IMR-90 (cell line): ENCODE measurements at places on chromosomes 11 and 22. TPM values are rescaled to one million over a fixed set of nuclear protein-coding genes. Genes with fewer than 3 reads are reported as not detected.

DNA sequence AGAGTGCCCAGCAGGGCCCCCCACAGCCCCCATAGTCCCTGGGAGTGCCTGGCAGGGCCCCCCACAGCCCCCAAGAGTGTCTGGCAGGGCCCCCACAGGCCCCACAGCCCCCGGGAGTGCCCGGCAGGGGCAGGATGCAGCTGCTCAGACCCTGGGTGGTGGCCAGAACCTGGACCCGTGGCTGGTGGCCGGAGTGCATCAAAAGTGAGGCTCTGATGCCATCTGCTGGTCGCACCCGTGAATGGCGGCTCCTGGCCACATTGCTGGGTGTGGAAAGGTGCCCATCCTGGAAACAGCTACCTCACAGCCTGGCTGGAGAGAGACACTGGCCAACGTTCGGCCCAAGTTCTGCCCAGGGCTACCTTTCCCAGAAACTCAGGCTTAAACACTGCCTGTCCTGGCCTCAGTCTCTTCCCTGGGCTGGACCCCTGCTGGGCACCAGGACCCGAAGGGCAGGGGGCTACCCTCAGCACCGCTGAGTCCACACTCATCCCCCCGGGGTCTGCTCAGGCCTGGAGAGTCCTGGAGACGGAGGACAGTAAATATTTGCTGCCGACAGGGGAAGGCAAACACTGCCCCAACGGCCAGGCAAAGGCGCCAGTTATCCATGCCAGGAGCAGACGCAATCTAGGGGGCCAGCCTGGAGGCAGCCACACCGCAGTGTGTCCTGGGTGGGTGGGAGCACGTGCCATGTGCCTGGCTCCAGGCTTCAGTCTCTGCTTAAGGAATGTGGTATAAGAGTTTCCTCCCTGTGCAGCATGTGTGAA, 4.4 kb downstream of the INS start:
- peak; percentile 26 for DNase-seq

GRCh38 chr11:8870411-8871170, 40.4 kb upstream of the AKIP1 start:
- DNase-seq = peak; percentile 75

DNA sequence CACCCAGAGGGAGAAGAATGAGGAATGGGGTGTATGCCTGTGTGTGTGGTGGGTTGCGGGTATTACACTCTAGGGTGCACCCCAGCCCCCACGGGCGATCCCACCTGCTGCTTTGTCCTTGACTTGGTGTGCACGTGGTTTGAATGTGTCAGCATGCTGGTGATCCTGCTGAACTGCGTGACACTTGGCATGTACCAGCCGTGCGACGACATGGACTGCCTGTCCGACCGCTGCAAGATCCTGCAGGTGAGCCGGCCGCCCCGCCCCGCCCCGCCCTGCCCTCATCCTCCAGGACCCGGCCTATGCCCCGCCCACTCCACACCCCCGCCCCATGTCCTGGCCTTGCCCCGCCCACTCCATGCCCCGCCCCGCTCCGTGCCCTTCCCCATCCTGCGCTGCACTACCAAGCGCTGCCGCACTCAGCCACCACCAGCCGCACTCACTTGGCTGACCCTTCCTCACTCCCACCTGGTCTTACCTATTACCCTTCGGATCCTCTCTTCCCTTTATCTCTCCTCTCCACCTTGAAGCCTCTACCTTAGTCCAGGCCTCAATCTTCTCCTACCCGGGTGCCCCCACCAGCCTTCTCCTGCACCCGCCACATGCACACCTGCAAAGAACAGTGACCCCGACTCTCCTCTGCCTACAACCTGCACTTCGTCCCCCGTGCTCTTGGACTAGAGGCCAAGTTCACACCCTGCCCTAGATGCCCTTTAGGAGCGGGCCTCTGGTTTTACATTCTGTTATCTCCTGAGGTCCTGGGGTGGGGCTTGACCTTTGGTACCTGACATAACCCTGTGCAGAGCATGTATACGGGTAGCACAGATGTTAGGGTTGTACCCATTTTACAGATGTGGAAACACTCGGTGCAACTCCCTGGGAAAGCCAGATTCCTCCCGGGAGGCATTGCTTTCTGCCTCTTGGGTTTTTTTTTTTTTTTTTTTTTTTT, 27.7 kb downstream of the CACNA1I start:
- DNase-seq = no peak

DNA sequence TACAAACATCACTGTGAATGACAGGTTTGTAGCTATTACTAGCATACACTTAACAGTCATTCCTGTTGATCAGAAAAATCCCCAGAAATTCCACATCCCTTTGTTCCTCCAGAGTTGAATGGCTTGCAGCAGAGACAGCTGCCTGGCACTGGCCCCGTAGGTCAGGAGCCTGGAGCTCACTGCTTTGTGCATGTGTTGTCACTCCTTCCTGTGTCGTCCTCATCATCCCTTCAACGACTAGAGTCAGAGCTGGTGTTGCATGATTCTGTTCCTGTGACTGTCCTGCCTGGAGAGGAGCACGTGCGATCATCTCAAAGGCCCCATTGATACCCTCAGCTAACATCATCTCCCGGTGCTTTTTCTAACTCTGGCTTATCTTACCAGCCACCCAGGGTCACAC, 58.3 kb downstream of the LDLRAD3 start:
- no peak for DNase-seq

GRCh38 chr11:61609980-61610366, 29.1 kb upstream of the SYT7 start:
- DNase-seq = no peak

DNA sequence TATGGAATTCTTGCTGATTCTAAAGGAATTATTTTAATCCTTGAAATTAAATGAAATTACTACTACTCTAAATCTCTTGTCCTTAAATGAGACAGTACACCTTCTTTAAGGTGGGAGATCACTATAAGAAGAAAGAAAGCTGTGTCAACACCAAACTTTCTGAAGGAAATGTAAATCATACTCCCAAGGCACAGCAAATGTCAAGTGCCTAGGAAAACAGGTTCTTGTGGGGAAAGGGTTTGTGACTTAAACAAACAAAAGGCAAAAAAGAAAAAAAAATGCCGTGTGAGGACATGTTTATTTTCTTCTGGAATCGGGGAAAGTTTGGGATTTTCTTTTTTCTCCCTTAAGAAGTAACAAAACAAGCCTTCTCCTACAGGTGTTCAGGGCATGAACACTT, 745.1 kb downstream of the DLG2 start:
- DNase-seq = no peak

- peak; percentile 10 for DNase-seq
Measured at GRCh38 chr22:46454504-46455269, 82.7 kb downstream of the CELSR1 start.

DNA sequence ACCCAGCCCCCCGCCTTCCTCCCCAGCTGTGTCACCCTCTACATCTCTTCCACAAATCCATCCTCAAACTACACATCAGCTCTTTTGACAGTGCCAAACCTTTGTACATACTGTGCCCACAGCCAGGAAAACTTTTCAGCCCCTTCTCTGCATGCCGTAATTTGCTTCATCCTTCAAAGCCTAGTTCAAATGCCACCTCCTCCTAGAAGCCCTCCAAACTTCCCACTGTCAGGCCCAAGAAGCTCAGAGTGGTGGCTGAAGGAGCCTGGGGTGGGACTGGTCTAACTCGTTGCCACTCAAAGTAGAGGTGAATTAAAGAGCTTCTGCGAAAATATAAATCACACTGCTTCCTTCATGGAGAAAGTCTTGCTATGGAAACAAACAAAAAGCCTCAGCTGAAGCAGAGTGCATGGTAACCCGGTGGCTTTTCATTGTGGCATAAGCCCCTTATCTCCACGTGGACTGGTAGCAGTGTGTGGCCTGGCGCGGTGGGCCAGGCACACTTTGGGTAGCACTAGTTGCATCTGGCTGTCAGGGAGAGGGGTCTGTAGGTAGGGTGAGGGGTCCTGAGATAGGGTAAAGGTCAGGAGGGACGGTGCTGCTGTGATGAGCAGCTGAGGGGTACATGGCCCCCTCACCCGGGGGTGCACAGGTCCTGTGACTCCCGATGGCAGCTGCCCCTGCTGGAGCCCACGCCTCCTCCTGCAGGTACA, 76.9 kb downstream of the MYO7A start:
- no peak for DNase-seq

DNA sequence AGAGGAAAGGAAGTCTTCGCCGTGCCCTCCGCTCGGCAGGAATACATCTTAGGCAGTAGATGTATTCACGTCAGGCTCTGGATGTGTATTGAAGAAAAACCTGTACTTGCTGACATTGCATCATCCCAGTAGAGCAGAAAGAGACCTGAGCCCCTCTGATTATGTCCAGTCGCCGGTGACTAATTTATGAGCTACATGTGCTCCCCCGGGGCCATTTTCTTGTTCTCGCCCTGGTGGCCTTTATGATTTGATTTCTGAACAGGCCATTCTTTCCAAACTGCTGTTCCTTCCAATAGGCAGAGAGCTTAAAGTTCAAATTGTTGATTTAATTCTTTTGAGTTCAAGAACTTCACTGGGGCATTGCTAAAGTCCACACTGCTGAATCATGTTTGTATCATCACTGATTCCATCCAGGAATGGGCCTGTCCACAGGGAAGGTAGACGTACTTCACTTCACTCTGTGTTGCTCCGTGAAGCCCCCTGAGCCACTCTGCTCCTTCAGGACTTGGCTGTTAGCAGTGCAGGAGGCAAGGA, 137.3 kb upstream of the RASSF10 start:
- DNase-seq = peak; percentile 42

DNA sequence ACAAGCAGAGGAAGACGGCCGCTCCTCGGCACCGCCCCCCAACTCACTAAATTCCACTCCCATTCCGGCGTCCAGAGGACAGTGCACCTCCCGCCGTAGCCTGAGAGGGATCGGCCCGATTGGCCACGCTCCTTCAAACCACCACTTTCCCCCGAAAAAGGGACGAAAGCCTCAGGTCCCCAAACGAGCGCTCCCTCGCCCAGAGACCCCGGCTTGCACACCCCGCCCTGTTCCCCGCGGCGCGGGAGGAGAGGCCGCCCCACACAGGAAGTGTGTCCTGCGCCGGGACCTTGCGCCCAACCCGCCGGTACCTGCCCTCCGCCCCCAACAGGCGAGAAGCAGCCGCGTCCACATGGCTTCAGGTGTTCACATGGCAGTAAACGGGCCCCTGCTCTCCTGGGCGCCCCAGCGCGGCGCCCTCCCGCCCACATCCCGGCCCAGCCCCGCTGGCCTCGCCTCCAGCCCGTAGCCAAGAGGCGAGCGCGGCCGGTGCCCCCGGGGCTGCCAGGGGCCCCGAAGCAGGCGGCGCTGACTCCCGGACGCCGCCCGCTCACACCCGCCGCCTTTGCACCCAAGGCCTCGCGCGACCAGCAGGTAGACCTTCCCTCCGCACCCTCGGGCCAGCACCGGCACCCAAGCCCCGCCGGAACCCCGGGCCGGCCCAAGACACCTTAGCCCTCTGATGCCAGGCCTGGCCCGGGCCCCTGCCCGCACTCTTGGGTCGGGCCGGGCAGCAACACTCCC, 849 bp downstream of the TCF20 start:
- no peak for DNase-seq

DNA sequence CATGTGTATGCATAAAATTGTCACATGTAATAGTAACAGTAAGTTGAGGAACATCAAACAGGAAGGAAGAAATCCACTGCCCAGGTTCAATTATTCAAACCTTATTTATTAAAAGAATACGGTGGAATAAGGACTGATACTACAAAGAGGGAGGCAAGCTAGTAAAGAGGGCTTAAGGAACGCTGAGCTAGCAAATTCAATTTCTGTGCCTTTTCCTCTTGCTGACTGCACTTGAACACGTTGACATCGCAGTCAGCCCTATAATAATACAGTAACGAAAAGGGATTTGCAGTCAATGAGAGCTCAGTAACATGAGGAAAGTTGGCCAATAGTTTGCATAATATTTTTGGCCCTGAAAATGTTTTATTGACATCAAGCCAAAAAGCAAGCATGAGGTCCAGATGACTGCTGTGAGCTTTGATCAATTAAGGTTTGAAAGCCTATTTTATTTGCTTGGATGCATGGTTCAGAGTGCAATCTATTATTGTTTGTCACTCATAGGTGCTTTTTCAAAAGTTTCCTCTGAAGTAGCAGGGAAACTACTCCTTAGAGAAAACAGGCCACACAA, 861.8 kb downstream of the LRRC4C start:
- no peak for DNase-seq

DNA sequence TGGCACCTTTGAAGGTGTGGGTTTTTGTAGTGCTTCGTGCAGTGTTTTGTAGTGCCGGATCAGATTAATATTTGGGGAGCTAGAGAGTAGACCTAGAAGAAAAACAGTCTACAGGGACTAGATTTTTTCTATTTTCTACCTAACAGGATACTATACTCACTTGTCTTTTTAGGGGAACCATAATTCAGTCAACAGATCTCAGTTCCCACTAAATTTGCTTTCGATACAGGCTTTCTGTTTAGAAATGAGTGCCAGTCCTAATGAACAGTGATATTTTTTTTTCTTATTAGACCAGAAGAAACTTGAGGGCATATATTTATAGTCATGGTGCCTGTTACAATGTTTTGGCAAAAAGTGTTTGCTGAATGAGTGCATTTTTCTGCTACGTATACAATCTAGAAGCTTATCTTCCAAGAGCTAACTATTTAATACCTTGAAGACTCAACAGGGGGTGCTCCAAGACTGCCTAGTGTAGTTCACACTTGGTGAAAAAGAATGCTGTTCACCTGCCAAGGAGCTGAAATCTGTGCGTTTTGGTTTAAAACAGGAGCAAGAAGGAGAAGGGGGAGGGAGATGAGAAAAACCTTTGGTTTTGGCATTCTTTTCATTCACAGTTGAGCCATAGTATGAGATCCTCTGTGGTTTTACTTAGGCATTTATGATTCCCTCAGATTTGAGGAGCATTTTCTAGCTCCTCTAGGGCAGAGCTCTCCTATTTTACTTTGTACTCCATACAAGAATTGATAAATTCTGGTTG, 44.9 kb upstream of the VSTM5 start:
- peak; percentile 82 for DNase-seq

GRCh38 chr22:38756711-38757463, 1.1 kb upstream of the SUN2 start:
- no peak for DNase-seq

DNA sequence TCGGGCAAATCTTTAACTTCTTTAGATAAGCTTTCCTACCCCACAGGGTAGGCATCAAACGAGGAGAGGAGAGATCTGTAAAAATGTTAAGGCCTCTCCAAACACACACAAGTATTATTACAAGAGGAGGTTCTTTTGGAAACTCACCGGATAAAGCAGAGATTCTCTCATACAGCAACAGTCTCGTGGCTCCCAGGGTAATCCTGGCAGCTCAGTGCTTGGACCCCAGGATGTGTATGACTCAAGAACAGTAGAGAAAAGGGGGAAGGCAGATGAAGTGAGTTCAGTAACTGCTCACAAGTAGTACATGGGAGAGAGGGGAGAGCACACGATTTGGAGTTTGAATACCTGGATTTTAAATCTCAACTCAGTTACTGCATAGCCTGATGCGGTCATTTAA, 120.9 kb downstream of the FEZ1 start:
- no peak for DNase-seq

The MADD gene
- 11.1 and 13.3 TPM in 2 replicates for total RNA-seq

The MAJIN gene
- total RNA-seq = not detected in 2 replicates

The ANKRD49 gene
- 10.4 and 15.8 TPM in 2 replicates for total RNA-seq
